ENCODE measurements at places on chromosomes 1 and 21. TPM values are rescaled to one million over a fixed set of nuclear protein-coding genes. Genes with fewer than 3 reads are reported as not detected.

DNA sequence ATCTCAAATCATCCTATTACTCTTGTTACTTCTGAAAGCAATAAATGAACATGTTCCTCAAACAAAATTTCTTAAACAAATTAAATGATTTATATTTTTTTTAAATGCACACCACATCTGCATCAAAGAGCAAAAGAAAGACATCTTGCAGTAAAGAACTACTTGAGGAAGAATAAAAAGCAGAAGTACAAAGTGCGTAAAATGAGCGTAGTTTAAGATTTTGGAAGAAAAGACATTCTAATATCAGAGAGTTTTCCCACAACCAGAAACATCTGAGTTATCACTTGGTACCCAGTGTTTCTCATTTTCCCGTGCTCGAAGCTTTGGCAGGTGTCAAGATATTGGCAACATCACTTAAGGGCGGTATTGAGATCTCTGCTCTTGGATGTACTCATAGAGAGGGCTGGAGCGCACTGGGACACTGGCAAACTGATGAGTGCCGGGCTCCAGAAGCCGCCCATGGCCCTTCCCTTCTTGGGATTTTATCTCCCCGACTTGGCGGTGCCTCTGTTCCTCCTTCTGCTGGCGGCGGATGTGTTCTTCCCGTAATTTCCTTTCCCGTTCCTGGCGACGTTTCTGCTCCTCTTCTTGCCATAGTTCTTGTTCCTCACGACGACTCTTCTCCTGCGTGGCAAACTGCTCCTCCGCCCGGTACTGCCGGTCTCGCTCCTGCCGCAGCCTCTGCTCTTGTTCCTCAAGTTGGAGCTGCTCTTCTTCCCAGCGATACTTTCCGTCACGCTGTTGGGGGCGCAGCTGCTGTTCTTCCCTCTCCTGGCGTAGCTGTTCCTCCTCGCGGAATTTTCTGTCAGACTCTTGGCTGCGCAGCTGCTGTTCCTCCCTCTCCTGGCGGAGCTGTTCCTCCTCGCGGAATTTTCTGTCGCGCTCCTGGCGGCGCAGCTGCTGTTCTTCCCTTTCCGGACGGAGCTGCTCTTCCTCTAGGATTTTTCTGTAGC lies 7.9 kb downstream of the TCHH start:
- no peak for DNase-seq

- no peak for DNase-seq
These were observed 109.7 kb upstream of the ACTRT2 start for GRCh38 chr1:2911421-2912178.

- no peak for DNase-seq
These were observed 290.6 kb downstream of the NPHP4 start for GRCh38 chr1:5701642-5702041.

DMBX1 gene
- not detected for polyA plus RNA-seq

ASAP3 gene
- polyA plus RNA-seq = 33.8 TPM

SLAMF7 gene
- polyA plus RNA-seq = 0.33 TPM

TRIM46 gene
- 3.2 TPM for polyA plus RNA-seq

MROH9 gene
- polyA plus RNA-seq = not detected

- no peak for DNase-seq
These were observed at the start of gene CNKSR1 for GRCh38 chr1:26177182-26177684. CNKSR1 (plus strand) TSS chr1:26177491; CDS start chr1:26177548, 57 bp downstream.

LEFTY2 gene
- polyA plus RNA-seq = 1.5 TPM

OXCT2 gene
- 0.33 TPM for polyA plus RNA-seq

GRCh38 chr21:15141261-15141970 lies 76.6 kb upstream of the NRIP1 start:
- DNase-seq = no peak

S100A5 gene
- 0.85 TPM for polyA plus RNA-seq

DCST2 gene
- 3.2 TPM for polyA plus RNA-seq

DNA sequence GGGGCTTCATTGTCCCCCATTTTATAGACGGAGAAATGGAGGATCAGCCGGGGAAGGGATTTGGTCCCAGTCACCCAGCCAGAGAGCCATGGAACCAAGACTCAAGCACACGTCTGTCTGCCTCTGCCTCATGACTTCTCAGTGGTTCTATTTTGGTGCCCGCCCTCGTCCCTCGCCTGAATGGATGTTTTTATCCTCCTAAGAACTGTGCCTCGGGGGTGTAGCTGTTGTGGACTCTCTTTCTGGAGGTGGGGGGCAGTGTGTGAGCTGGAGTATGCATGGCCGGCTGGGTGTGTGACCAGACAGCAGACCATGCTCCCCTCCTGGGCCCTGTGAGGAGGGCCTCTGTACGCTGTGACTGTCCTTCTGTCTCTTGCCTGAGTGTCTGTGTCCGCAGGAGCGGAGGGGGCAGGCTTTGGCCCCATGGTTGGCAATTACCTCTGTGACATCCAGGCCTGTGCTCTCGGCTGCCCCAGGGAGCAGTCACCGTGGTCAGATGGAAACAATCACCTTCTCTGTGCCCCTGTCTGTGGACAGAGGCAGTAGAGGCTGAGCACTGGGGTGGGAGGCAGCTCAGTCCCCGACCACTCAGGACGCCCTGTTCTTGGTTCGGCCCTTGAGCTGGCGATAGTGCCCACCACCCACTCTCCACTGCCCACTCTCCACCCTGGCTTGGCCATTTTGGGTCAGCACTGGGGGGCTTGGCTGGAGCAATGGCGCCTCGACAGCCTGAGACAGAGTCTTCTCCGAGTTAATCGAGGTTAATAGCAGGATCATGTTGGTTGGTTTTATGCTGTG lies 20.4 kb downstream of the WNT4 start:
- DNase-seq = no peak

DNA sequence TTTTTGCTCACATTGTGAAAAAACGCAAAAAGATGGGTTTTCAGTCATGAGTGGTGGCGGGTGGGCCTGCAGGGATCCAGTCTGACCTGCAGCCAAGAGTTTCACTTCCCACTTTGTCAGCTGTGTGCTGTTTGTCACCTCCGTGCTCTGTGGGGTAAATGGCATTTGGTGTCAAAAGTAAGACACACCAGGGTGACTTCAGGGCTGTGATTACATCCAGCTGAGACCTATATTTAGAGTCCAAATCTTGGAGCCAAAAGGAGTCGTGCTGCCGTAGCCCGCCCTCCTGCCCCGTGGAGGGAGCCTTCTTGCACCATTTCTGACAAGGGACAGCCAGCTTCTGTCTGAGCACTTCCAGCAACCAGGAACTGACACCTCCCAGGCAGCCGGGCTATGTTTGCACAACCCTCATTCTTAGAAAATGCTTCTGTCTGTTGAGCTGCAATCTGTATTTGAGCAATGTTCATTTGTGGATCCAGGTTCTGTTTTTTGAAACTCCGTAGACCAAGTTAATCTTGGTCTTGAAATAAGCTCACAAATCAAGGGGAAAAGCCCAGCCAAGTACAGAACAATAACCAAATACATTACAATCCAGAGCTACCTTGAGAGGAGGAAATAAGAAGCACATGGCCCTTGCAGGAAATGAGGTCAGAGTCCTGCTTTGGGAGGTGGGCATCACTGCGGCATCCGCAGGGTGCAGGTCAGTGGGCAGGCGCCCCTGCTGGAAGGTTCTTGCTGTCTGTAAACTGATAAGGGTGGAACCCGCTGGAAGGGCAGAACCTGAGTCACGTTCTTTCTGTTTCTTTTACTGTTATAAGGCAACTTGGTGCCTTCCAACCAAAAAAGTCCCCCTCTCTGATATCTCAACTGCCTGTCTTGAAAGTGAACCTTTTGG lies 14.4 kb downstream of the ABCG1 start:
- DNase-seq = no peak

CLEC20A gene
- polyA plus RNA-seq = 0.24 TPM

ARHGAP30 gene
- polyA plus RNA-seq = 2.1 TPM

DNA sequence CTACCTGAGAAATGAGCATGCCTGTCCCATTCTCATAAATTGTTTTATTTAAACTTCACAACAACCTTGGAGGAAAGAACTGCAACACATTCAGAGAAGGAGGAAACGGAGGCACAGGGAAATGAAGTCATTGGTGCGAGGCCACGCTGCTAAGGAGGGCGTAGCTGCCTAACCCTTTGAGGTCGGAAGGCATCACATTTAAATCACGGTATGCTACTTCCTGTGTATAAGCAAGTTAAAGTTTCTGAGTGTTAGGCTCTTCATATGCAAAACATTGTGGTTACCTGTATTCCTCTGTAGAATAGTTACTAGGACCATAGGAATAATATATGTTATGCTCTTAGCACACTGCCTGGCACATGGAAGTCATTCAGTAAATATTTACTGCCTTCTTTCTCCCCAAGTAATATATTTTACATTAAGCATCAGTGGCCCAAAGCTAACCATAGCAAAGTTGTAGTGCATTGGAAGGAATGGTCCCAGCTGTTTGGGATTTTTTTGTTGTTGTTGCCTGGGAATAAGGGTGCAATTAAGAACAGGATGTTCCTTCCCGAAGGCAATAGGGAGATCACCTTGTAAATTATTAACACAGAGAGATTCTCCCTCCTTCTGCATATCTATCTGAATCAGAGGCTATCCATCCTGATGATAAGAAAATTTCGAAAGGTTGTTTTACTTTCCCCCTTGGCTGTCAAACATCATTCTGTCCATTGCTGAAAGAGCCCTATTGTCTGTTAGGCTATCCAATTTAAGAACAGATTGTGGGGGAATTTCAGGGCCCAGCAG lies 192.2 kb upstream of the C8B start:
- no peak for DNase-seq

GRCh38 chr1:160261556-160261892 lies 825 bp downstream of the DCAF8 start:
- peak; percentile 62 for DNase-seq

Data from renal cortex interstitium (tissue), 15 donors.